ENCODE measurements at places on chromosomes 5 and 9.
A peak's percentile ranks its signal among the peaks of the same experiment; 100 is the strongest.

DNA sequence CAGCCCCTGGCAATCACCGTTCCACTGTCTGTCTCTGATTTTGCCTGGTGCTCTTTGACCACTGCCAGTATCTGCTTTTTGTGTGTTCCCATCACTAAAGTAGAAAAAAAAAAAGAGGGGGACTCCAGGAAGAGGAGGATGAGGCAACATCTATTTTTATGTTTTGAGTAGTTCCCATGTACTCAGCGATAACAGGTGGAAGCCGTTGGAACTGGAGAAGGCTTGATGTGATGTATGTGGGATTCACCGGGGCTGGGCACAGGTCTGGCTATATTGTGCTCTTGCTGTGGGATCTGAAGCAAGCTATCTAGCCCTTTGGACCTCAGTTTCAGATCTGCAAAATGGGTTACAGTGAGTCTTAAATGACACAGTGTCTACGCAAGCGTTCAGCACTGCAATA, 104.9 kb downstream of the SLIT3 start:
- no peak for DNase-seq

DNA sequence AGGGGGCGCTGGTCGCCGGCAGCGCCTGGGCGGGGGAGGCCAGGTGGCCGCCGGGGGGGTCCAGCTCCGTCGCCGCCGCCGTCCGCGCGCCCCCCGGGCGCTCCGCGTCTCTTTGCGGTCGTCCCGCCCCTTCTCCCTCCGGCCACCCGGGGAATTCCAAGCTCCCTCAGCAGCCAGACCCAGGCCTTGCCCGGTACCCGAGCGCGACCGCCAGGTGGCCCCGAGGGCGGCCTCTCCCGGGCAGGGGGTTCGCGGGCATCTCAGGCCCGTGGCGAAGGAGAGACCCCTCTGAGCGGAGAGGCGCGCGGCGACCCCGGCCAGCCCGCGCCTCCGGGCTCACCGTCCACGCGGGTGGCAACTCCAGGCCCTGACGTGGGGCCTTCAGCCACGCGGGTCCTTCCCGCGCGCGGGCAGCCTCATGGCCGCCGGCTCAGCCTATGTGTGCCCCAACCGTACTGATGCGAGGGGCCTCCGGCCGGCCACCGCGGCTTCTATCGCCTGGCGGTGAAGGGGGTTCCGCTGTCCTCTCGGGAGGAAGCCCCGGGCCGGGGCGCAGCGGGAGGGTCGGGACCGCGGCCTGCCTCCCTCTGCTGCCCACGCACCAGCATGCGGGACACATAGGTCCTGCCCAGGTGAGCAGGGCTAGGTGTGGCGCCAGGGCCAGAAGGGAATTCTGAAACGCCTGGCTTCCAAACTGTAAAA, 529 bp upstream of the NRARP start:
- DNase-seq, result no peak

DNA sequence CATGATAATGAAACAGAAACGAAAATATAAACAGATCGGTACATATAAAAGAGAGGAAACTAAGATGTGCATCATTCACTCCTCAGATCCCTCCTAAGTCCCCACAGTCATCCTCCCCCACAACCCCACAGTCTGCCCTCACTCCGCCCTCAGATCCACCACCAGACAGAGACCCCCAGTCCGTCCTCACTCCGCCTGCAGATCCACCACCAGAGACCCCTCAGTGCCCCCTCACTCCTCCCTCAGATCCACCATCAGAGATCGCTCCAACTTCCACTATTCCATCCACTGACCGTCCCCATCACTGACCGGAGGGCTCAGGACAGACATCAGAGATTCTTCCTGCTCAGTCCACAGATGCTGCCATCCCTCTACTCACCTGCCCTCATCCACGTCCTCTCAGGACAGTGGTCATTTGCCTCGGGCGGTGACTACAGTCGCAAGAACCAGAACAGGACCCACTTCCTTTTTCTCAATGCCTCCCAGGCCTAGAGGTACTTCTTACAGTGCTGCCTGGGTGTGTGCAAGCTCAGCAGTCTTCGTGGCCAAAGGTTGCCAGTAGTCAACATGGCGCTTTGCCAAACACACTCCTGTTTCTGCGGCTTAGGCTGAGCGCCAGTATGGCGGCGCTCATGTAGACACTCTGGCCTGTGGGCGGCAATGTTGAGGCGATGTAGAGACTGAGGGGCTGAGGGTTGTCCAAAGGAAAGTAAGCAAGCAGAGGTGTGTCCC, 8.3 kb upstream of the SPATA31C1 start:
- peak; percentile 81 for DNase-seq

DNA sequence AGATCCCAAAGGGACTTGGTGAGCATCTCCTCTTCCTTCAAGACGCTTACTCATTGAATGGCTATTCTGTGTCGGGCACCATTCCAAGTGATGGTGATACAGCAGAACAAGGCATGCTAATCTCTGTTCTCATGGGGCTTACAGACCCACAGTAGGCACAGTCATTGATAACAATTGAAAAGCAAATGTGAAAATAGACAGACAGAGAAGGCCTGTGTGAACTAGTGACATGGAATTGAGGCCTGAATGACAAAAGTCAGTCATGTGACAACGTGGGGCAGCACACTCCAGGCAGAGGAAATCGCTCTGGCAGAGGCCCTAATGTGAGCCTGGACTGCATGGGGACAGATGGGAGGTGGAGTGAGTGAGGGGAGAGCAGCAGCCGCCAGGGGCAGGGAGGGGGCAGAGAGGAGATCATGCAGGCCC, 70.7 kb upstream of the CPLX2 start:
- DNase-seq, result no peak

- no peak for DNase-seq
These were observed 181.1 kb upstream of the ISL1 start for GRCh38 chr5:51202161-51202560.

DNA sequence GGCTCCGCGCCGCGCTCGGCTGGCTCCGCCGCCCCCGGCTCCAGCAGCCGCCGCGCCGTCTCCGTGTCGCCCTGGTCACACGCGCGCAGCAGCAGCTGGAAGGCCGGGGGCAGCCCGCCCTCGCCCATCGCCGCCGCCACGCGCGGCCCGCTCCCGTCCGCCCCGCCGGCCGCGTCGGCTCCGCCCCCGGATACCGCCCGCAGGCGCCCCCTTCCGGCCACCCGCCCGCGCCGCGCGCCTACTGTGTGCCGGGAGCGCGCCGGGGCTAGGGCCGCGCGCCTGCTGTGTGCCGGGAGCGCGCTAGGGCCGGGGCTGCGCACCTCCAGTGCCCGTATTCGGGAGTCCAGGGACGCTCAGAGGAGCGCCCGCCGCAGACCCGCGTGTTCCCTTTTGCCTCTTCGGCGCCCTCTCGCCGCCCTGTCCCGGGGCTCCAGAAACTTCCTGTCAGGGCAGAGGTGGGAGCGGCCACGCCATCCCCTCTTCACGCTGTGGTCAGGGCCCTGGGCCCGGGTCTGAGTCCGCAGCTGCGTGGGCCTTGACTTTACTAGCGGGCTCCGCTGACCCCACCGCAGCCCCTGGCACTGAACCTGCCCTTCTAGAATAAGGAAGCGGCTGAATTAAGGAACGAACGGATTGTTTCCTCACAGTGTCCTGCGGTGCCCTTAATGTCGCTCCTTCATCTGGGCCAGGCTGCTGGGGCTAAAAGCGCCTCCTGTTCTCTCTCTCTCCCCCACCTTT, at the start of gene ANKS6:
ANKS6 (minus strand) TSS at position 192 of the 738 bp plus-strand sequence; CDS start at position 128, 64 bp downstream.
- no peak for DNase-seq

- no peak for DNase-seq
These were observed 58.0 kb upstream of the SPATA31C2 start for GRCh38 chr9:88196142-88196790.

DNA sequence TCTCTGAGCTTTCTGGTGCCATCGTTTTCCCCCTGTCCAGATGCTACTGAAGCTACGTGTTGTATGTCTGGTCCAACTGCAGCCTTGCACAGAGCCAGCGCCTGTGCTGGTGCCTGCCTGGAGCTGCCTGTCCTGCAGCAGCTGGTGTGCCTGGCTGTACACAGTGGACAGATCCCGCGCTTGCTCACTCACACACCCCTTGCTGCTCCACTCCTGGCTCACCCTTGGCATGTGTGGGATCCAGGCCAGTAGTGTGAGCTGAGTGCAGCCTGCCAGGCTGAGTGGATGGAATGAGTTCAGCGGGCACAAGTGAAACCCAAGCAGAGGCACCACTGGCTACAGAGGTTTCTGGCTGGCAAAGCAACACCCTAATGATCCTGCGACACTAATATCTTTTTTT, 40.4 kb downstream of the FER start:
- no peak for DNase-seq

GRCh38 chr5:156670615-156671014, 179.5 kb upstream of the PPP1R2B start:
- DNase-seq, result no peak

- DNase-seq, result no peak
These were observed 86.5 kb downstream of the BNC2 start for GRCh38 chr9:16784002-16784401.

GRCh38 chr9:12856603-12857002, 81.8 kb downstream of the LURAP1L start:
- DNase-seq, result no peak

DNA sequence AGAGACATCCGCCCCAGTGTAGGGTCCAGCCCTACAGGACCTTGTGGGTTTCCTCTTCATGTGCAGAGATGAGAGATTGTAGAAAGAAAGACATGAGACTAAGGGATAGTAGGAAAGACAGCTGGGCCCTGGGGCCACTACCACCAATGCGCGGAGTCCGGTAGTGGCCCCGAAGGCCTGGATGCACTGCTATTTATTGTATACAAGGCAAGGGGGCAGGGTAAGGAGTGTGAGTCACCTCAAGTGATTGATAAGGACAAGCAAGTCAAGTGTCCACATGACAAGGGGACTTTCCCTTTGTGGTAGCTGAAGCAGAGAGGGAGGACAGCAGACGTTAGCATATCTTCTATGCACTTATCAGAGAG, 6.2 kb upstream of the TMEM141 start:
- DNase-seq, result no peak

GRCh38 chr5:126754609-126755008, 22.3 kb upstream of the LMNB1 start:
- DNase-seq, result no peak

GRCh38 chr5:173451031-173451430, 122.8 kb upstream of the STC2 start:
- no peak for DNase-seq

DNA sequence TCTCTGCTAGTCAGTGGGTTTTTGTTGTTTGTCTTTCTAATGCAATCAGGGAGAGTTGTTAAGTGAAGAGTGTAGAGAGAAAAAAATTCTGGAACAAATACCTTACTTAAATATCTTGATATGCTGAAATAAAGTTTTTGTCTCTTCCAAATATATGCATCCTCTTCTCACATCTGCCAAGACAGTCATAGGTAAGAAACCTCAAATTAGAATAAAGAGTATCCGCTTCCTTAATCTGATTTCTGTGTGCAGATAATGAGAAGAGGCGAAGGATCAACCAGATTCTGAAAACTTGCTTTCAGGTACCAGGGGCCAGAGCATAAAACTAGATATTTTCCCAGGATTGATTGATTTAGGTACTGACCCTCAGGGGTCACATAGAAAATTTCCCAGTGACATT, 11.3 kb upstream of the IL6ST start:
- DNase-seq, result no peak

GRCh38 chr5:96530901-96531300, 97.9 kb upstream of the PCSK1 start:
- no peak for DNase-seq

DNA sequence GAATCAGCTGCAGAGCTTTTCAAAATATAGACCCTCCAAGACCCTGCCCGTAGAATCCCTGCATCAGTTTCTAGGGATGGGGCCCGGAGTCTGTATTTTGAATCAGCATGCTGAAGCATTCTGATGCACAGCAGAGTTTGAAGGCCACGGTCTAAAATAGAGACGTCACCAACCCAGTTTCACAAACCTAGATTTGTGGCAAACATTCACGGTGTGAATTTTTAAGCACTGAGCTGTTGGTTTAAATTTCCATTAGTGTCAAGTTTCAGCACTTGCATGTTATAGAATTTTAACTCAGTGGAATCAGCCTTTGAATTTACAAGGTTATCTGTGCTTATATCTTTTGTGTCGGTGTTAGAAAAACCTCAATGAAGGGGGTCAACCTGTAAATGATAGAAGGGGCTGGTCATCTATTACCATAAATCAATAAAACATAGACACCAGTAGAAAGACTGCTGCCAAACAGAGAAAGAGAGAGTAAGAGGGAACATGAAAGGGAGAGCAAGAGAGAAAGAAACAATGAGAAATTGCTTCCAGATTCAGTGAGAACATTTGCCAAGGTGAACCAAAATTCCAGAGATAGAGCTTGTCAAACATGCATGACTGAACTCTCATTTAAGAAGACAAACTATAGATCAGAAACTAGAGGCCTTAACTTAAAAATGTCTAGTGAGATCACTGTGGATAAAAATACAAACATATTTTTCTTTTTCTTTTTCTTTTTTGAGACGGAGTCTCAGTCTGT, 414.9 kb downstream of the ZSWIM6 start:
- DNase-seq, result no peak

GRCh38 chr5:157342822-157343402, 77.0 kb downstream of the CYFIP2 start:
- peak; percentile 34 for DNase-seq

DNA sequence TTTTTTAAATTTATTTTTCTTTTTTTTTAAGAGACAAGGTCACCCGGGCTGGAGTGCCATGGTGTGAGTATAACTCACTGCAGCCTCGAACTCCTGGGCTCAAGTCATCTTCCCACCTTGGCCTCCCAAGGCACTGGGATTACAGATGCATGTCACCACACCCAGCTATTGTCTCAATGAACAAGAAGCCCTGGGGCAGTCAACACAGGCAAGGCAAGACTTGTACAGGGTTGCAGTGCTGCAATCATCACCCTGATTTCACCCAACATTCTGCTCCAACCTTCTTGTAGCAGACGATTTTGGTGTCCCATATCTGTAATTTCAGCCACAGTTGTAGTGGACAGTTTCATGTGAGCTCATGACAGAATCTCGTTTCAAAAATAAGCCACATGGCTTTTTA, 205.8 kb upstream of the KIF2A start:
- DNase-seq, result no peak
